ENCODE measurements at places on chromosomes 3 and 15.

DNA sequence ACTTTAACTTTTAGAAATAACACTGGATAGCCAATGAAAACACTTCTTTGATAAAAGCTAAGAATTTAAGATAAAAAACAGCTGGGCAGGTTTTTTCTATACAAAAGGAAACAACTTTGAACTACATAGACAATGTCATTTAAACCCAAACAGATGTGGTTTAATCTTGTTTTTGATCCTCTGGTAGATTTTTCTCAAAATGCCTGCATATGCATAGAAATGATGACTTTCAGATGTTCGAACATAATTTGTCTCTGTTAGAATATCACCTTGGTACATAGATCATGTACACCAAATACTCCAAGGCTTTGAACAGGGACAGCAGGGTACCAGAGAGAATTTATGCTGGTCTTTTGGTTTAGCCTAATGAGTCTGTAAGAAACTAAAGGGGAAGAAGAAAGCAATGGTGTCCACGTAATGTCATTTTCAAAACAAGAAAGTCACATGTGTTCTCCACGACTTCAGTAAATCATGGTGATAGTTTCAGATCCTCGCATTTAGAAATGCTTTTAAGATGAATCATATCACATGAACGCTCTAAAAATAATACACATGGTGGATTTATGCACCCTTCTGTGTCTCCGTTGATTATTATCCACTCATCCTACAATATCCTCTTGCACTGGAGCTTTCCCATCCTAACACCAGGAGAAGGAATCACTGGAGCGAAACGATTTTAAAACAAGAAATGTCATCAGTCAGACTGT, 160.1 kb upstream of the PDZRN3 start:
- no peak for DNase-seq

GRCh38 chr3:87236093-87236492, 9.0 kb downstream of the CHMP2B start:
- no peak for DNase-seq

GRCh38 chr15:61421938-61422337, 192.8 kb upstream of the RORA start:
- no peak for DNase-seq

DNA sequence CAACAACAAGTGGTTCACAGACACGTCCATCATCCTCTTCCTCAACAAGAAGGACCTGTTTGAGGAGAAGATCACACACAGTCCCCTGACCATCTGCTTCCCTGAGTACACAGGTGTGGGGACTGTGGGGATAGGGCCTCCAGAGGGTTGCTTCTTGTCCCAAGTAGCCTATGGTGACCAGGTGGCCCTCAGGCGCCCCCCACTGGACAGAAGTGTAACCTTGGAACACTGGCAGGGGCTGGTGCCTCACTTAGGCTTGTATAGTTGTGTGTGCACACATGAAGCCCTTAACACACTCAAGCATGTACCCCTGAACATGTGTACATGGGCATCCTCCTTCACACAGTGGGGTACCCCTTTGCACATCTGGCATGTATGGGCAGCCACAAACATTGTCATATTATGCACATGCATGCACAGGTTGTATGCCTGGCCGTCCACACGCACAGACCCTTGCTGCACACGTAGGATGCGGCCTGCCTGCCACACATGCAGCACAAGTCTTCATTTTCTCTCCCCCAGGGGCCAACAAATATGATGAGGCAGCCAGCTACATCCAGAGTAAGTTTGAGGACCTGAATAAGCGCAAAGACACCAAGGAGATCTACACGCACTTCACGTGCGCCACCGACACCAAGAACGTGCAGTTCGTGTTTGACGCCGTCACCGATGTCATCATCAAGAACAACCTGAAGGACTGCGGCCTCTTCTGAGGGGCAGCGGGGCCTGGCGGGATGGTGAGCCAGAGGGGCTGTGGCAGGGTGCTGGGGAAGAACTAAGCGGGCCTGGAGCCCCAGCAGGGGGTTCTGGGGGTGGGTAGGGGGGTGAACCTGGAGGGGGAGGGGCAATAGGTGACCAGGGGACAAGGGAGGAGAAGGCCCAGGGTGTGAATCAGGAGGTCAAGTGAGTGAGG, 11.7 kb upstream of the SEMA3B start:
- peak; percentile 39 for DNase-seq

- no peak for DNase-seq
Observed at GRCh38 chr3:132654190-132654589, 5.4 kb downstream of the ACAD11 start.

DNA sequence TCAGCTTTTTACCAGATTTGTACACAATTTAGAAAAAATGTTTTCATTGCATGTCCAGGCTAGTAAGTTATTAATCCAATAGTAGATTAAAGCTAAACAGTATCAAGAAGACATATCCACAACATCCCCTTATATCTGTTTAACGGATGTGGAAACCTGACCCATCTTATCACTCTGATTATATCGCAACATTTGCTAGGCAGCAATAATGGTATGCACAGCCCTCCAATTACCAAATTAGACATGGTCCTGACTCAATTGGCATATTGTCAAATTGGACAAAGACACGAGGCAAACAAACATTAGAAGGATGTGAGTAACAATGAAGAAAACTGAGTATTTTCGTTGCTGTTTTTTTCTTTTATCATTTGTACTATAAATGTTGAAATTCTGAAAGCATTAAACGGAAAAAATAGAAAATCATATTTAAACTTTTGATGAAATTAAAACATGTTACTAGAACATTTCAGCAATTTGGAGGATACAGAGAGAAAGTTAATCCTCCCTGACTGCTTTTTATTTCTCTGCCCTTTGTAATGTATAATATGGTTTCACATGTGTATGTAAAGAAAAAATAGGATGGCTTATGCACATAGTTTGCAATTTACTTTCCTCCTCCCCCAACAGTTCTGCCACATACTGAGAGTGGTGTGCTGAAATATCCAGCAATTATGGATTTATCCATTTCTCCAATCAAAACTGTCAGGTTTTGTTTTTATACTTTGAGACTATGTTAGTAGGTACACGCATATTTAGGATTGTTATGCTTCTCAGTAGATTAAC, 633.7 kb downstream of the ZIC1 start:
- no peak for DNase-seq

DNA sequence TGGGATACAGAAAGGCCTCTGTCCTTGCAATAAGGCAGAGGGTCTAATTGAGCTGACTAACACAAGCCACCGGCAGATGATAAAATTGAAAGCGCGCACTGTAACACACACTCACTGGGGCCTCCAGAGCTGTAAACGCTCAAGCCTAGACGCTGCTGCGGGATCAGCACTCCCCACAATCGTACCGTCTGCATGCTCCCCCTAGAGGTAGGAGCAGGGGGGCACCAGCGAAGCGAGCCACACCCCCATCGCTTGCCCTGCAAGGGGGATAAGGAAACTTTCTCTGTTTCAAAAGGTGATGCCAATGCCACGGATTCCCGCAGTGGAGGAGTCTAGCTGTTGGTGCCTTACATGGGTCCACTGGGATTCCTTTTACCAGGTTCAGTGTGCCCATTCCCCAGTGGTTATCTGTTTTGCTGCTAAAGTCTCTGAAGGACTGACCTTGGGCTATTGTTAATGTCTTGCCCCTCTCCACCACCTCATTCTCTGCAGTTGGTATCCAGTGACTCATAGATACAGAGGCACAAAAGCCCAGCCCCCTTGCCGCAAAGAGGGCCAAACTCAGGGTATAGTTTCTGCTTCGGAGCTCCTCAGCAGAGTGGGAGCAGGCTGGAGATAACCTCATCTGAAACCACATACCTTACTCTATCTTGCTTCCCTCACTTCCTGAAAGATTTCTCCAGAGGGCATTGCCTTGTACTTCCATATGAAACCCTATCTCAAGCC, 139.3 kb upstream of the KBTBD8 start:
- no peak for DNase-seq

DNA sequence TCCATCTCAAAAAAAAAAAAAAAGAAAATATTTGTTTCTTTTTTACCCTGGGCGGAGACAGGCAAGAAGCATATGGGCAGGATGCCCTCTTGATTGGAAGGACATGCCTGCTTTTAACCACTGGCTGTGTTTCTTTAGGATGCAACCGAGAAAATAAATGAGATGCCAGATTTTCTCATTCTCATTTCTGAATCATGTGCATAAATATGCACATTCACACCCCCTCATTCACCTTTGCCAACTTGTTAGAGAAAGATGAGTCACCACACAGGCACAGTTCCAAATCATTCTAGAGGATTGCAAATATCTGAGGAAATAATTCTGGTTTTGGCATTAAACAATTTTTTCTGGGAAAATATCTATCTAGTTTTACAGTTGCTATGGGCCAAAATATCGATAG, 3.3 kb downstream of the LIPH start:
- DNase-seq, result no peak

- DNase-seq, result no peak
Observed at GRCh38 chr15:56837273-56837672, 81.2 kb upstream of the TCF12 start.

DNA sequence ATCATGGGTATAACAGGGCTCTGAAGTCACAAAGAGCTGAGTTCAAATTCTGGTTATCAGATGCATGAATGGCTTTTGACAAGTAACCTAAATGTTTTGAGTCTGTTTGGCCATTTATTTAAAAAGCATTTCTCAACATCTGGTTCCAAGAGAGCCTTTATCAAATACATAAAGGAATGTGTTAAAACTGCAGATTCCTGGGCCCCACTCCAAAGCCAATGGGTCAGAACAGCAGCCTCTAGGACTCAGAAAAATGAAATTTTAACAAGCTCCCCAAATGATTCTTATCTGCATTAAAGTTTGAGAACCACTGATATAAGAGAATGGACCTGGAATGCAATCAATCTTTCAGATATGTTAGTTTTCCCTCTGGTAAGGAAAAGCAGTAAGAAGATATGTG, 3.4 kb downstream of the B4GALT4 start:
- no peak for DNase-seq

DNA sequence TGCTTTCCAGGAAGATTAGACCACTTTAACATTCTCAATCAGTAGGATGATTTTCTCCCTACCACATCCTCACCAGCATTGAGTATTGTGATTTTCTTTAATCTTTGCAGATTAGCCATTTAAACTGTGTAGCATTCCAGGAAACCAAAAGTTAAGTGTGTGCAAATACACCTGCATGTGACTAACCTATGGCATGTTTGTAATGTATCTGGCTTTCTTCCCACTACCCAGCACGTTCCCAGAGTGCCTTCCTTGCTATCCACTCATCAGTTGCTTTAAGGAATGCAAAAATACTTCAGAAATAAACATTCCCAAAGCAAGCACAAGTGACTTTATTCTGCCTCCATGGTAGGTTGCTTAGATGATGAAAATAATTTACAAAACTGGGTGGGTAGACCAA, 74.2 kb downstream of the ATG7 start:
- no peak for DNase-seq

DNA sequence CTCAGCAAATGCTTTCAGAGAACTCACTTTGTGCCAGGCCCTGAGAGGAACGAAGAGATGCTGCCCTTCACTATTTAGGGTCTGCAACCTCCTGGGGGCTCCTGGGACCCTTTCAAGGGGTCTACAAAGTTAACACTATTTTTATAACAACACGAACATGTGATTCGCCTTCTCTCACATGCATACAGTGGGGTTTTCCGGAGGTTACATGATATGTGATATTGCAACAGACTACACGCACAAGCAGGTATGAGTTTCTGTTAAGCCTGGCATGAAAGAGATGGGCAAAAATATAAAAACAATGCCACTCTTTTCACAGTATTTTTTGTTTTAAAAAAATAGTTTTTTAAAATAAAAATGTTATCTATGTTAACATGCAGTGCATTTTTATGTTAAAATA, 10.3 kb downstream of the STARD5 start:
- no peak for DNase-seq

DNA sequence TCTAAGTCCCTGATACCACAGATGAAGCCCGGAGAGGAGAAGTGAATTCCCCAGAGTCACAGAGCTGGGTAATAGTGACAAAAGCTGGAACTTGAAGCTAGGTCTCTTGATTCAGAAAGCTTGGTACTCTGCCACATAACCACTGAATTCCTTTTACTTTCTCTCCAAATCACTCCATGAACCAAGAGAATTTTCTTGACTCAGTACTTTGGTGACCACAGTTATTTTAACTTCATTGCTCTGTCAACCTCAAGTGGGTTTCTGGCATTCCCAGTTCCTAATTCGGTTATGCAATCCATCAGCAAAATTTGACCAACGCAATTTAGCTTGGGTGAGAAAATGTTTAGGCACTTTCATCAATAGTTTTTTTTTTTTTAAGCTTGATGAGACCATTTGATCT, 61.0 kb upstream of the PPARG start:
- no peak for DNase-seq

DNA sequence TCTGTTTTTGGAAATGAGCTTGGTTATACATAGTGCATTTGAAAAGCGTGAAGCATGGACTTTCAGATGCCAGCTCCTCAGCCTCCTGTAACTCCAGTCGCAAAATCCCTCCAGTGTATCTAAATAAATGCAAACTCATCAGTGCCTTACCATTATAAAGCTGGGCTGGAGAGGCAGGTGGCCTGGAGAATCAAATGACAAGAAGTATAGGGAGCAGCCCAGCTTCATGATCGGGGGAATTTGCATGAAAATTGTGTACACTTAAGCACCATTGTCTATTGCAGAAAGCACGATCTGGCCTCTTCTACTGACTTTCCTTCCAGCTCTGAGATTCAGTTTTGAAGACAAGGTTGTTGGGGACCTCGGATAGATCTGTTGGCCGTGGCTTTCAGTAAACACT, 71.7 kb downstream of the IGF1R start:
- DNase-seq, result no peak

- DNase-seq, result peak; percentile 50
Observed at GRCh38 chr3:127822041-127822681, at the start of gene MGLL. MGLL (minus strand) TSS chr3:127822515; CDS start chr3:127822318, 197 bp downstream.

GRCh38 chr3:197027151-197027895, 2.3 kb downstream of the MELTF start:
- no peak for DNase-seq
